ENCODE measurements at places on chromosomes 12 and 14.

- peak; percentile 34 for DNase-seq
Measured at GRCh38 chr12:8667270-8667669, 4.6 kb upstream of the MFAP5 start.

- DNase-seq = no peak
Measured at GRCh38 chr14:104302794-104303405, 164.5 kb downstream of the KIF26A start.

- no peak for DNase-seq
Measured at GRCh38 chr14:102020058-102020971, 55.9 kb downstream of the DYNC1H1 start.

DNA sequence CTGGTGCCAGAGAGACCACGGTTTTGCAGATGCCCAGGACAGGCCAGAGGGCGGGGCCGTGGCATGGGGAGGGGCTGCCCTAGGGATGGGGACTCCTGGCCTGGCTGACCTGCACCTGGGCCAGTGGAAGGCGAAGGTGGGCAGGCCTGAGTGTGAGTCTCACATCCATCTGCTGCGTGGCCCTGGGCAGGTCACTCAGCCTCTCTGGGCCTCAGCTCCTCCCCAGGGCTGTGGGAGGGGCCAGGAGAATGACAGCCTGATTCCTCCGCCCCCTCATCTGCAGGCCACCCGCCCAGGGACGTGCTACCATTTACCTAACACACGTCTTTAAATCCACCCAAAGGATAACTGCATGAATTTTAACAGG, 90.9 kb downstream of the GALNT9 start:
- DNase-seq = no peak

- no peak for DNase-seq
Measured at GRCh38 chr12:108040947-108041346, 88.1 kb upstream of the WSCD2 start.

- DNase-seq = no peak
Measured at GRCh38 chr12:48061938-48062719, 43.8 kb downstream of the SENP1 start.

- peak; percentile 70 for DNase-seq
Measured at GRCh38 chr14:61470261-61470960, 149.0 kb downstream of the PRKCH start.

DNA sequence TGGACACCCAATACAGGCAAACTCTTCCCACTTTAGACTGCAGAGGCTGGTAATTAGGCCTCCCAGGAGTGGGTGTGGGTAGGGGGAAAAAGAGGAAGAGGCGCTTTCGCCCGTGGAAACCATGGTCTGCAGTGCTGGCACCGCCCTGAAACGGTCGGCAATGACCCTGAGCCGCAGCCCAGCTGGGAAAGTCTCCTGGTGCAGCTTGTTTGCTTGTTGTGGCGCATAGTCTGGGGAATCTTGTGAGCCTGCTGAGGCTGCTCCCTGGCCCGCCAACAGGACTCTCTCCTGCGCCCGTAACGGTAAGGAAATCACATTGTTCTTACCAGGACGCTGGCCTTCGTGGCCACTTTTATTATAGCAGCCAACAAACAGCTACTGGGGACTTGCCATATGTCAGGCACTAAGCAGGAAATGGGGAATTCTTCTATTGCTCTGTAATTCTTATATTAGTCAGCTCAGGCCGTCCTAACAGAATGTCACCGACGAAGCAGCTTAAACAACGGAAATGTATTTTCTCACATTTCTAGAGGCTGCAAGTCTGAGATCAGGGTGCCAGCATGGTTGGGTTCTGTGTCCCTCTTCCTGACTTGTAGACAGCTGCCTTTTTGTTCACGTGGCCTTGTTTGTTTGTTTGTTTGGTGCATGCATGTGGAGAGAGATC, 52.5 kb upstream of the RIN3 start:
- DNase-seq = peak; percentile 27

- no peak for DNase-seq
Measured at GRCh38 chr14:103125098-103126070, 2.1 kb downstream of the TNFAIP2 start.

- DNase-seq = no peak
Measured at GRCh38 chr12:55707219-55707671, 459 bp downstream of the ITGA7 start.
